ENCODE measurements at places on chromosomes 3 and 15. TPM values are rescaled to one million over a fixed set of nuclear protein-coding genes. Genes with fewer than 3 reads are reported as not detected.

DNA sequence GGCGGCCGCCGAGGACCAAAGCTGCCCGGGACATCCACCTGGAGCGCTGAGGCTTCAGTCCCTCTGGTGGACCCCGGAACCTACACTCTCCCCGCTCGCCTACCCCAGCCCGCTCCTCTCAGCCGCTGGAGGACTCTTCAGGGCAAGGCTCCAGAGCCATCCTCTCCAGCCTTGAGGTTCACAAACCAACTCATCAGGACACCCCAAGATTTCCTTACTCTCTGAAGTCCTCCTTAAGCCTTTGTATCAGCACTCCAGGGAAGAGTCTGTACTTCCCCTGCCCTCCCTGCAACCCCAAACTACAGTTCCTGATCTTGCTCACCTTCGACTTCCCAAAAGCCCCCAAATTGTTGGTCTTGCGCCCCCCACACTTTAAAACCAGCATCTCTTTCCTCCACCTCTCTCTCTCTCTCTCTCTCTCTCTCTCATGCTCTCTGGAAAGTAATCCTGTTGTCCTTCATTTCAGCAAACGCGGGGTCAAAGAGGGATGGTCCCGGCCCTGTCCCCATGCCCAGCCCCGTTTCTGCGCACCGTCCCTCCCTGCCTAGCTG lies 438 bp downstream of the THBS1 start:
- no peak for DNase-seq

GRCh38 chr15:70209499-70209898 lies 111.8 kb upstream of the TLE3 start:
- DNase-seq = no peak

GRCh38 chr3:25964141-25964540 lies 174.3 kb downstream of the OXSM start:
- DNase-seq = no peak

- DNase-seq = no peak
Observed at GRCh38 chr3:109985943-109986555, 648.7 kb upstream of the DPPA4 start.

GRCh38 chr15:74655424-74655823 lies 39.8 kb downstream of the CLK3 start:
- DNase-seq = peak; percentile 52

DNA sequence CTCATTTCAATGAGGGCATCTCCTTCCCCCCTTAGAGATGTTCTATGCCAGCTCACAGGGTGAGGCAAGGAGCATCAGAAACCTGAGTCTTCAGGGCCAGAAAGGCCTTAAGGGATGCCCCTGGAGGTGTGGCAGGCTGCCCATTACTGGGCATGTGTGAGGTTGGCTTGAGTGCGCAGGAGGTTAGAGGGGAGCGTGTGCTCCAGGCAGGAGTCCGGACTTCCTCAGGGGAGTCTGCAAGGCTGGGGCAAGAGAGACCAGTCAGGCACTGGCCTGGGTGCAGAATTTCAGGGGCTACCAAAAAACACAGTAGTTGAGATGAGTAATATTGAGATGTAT lies 1.9 kb downstream of the LOXL1 start:
- DNase-seq = no peak

GRCh38 chr3:44954304-44954703 lies 21.7 kb downstream of the ZDHHC3 start:
- no peak for DNase-seq

Gene PIERCE2
- total RNA-seq = 2.6 TPM

Gene RNU5B-1
- 11.7 TPM for total RNA-seq

DNA sequence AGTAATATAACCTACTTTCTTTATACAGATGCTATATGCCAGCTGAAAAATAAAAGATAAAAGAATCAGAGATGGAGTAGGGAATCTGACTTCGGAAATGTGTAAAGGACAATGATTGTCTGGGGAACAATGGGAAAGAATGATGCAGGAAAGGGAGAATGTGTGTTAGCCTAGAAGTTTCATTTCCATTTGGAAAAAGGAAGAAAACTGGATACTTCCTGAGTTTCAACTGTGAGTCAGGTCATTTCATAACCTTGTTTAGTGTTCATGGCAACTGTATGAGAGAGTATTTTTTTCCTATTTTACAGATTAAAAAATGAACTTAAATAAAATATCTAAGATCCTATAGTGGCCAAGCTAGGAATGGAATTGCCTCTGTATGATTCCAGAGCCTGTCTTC lies 261.3 kb upstream of the NECTIN3 start:
- no peak for DNase-seq

- no peak for DNase-seq
Observed at GRCh38 chr15:42695527-42696071, 41.3 kb downstream of the CDAN1 start.

DNA sequence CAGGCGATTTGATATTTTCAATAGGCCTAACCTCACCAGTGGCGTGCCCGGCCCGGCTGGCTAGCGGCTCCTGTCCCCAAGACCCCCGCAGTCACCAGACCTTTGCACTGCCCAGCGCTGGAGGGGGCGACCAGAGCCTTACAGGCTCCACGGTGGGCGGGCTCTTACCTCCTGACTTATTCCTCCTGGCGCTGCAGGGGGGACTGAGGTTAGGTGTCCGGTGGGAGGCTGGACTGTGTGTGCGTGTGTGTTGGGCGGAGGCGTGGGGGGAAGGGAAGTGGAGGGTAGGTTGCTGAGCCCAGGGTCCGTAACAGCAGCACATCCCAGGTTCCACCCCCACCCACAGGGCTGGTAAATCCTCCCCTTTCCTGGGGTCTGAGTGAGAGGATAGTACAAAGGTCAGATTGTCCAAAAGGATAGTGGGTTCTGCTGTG lies 27.5 kb upstream of the THRB start:
- DNase-seq = no peak

GRCh38 chr3:68483601-68484000 lies 448.7 kb downstream of the TAFA4 start:
- DNase-seq = no peak

DNA sequence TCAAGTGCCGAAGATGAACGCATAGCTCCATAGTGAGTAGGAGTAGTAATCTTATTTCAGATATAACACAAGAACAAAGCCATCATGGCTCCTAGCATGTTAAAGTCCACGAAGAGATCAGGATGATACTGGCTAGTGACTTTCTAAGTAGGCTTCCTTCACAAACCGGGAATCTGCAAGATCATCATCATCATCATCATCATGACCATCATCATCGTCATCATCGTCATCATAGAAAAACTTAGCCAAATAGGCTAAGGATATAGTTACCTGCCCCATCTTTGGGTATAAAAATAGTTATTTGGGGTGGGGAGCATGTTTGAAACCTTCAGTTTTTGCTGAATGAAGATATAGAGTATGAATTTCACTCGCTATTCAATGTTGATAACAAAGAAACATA lies 57.9 kb downstream of the PYDC2 start:
- DNase-seq = no peak

Gene TPRG1
- total RNA-seq = 1.1 TPM

DNA sequence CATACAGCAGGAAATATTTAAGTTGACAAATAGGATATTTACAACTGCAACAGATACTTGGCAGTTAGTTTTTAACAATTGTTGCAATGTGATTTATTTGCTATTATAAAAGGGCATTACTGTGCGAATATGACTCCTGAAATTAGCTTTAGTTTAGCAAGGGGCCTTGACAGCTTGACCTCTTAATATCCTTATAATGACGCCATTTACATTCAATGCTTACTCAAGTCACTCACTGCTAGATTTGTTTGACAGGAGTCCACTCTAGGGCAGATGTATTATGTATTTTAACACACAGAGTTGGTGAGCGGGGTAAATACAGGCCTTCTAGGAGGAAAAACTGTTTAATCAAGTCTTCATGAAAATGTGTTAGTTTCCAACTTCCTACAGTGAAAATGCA lies 58.1 kb upstream of the C15orf61 start:
- DNase-seq = no peak

GRCh38 chr15:99556011-99556410 lies 9.8 kb upstream of the MEF2A start:
- no peak for DNase-seq

Gene RBMS3
- total RNA-seq = 32.3 TPM

- DNase-seq = no peak
Observed at GRCh38 chr15:91703274-91703673, 150.2 kb upstream of the SLCO3A1 start.

Gene SLC12A1
- total RNA-seq = not detected

Gene CELF6
- not detected for total RNA-seq

Gene LRRIQ4
- not detected for total RNA-seq
